ENCODE measurements at places on chromosomes 3 and 15.

DNA sequence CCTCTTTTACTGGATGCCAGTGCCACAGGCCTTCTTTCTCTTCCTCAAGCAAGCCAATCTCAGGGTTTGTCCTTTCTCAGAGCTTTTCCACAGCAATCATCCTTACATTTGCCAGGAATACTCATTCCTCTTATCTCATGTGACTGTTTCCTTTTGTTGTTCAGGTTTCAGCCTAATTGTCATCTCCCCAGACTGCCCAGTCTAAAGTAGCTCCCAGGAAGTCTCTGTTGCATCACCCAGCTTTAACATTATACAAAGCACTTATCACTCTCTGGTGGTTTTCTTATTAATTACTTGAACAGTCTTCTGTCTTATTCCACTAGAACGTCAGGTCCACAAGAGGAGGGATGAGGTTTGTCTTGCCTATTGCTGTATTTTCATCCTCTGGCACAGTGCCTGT lies 65.8 kb downstream of the CADPS start:
- no peak for DNase-seq

DNA sequence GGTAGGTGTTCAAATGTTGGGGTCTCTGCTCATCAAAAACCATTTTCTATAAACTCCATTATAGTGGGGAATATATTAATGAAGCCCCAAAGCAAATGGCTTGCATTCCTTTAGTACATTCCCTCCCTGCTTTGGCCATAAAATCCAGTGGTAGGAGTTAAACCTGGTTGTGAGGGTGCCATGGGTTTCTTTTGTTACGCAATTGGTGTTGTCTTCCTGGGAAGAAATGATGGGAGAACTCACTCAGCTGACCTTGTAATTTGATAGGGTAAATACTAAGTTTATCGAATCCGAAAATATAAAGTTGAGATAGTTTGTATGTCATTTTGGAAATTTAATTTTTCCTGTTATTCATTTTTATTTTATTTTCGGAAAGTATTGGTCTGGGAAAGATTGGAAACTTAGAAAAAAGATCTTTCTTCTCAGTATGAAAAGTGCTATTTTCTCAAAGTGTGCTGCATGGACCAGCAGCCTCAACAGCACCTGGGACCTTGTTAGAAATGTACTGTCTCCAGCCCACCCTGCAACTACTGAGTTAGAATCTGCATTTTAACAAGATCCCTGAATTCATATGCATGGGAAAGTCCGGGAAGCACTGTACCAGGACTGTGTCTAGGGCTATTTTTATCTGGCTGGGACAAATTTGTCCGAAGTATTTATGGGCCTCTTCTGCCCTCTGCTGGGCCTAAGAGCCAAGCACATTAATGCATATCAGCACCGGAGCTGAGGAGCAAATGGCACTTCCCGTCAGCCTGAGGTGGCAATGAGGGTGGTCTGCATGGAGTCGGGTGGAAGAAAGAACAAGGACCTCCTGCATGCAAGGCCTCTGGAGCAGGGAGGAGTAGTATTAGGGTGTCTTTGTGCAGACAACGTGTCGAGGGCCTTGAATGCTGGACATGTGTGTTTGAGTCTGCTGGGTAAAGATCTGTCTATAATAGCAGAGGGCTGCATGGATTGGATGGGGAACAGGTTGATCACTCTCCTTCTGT lies 54.7 kb downstream of the FAM81A start:
- peak; percentile 18 for DNase-seq

GRCh38 chr3:72384602-72385001 lies 463.6 kb downstream of the SHQ1 start:
- no peak for DNase-seq

DNA sequence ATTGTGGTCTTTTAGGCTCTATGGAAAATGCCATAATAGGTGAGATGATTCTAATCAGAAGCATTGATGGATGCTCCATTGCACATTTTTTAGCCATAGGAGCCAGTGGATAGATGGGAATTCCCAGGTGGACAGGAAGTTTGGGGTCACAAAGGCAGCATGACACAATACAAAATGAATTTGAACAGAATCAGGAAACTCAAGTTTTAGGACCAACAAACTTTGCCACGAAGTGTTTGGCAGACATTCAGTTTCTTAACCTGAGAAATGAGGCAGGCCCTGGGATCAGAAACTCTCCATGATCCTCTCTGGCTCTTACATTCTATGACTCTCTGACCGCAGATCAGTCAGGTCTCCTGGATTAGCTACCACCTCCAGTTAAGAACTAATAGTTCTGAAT lies 275.4 kb downstream of the TIGIT start:
- no peak for DNase-seq

DNA sequence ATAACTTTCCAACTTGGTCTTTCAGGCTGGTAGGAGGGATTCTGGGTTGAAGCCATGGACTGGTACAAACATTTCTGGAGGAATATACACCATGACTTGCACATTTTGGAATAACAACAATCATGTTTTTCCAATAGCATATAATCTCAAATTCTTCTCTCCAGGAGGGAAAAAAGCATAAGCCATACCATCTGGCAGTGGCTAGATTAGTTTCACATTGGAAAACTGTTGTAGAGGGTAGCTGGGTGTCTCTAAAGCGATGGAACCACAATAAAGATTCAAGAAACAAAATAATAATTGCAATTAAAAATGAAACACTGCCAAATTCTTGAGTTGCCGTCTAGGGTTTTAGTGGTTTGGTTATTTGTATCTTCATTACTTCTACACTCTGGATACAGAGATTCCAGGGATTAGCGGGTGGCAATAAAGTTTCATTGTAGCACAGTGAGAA lies 278.5 kb upstream of the RASGRP1 start:
- DNase-seq = no peak
